ENCODE measurements at places on chromosomes 1 and 21.

- no peak for DNase-seq
- H3K4me1 ChIP-seq = no peaks in the 10 kb centered on the region
- no peak overlapping the region for H3K4me3 ChIP-seq
- no peak overlapping the region for H3K27ac ChIP-seq
- H3K36me3 ChIP-seq = no peaks in the 10 kb centered on the region
- H3K27me3 ChIP-seq = peaks cover 22% of the 10 kb centered on the region
These were observed 103.8 kb downstream of the IER5 start for GRCh38 chr1:181192316-181192715.

DNA sequence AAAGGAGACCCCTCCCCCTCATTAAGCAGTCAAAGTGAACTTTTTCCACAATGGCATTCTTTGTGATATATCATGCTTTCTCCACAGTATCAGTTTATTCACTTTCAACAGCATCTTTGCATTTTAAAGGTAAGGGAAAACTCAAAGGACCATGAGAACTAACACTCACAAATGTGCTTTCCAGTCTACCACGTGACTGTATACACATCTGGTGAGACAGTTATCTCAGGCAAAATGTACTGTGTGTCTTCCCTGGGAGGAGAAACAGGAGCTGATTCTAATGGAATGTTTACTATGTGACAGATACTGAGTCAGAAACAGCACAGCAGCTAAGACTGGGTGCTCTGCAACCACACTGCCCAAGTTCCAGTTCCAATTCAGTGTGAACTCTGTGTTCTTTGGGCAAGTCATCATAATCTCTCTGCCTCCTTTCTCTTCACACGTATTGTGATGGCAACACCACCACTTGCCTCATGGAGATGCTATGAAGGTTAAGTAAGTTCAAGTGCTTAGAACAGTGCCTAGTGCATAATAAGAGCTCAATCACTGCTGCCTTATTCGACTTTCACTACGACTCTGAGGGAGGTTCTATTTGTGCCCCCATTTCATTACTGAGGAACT is 79.0 kb downstream of the SLC45A1 start:
- peaks cover 6% of the 10 kb centered on the region for H3K27me3 ChIP-seq
- H3K36me3 ChIP-seq = peaks cover 24% of the 10 kb centered on the region
- H3K4me1 ChIP-seq = peaks cover 77% of the 10 kb centered on the region
- H3K4me3 ChIP-seq = peak overlapping the region; percentile 85
- peak overlapping the region; percentile 97 for H3K27ac ChIP-seq

DNA sequence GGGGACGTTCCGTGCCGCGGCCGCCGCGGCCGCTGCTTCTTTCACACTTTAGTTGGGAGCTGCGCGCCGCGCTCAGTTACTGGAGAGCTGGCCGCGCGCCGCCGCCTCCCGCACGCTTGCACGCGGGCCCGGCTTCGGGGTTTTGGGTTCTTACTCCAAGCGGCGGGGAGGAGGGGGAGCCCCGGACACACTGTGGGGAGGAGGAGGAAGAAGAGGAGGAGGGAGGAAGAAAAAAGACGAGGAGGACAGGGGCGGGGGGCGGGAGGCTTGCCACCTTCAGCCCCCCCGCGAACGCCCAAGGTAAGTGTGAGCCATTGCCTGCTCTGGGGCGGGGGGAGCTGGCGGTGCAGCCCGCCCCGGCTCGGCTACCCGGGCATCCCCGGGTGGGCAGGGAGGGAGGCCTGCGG is 243 bp downstream of the C1orf21 start:
- H3K4me1 ChIP-seq = peaks cover 33% of the 10 kb centered on the region
- peak overlapping the region; percentile 86 for H3K4me3 ChIP-seq
- no peaks in the 10 kb centered on the region for H3K36me3 ChIP-seq
- peaks cover 7% of the 10 kb centered on the region for H3K27me3 ChIP-seq
- no peak for DNase-seq

DNA sequence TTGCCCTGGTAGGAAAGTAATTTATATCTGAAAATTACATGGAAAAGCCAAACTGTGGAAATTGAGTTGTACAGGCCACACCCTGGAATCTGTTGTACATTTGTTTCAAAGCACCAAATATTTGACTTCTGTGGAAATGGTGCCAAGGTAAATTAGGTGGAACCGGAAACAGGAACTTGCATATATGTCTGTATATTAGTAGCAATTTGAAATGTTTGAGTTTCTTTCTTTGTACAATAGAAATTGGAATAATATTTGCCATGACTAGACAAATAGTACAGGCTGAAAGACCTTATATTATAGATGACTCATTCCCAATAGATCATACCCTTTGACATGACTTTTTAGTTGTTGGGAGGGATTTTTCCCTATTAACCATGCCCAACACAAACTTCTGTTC is 10.5 kb upstream of the TAF1A start:
- peaks cover 5% of the 10 kb centered on the region for H3K4me1 ChIP-seq
- H3K36me3 ChIP-seq = no peaks in the 10 kb centered on the region
- DNase-seq = no peak
- peaks cover 6% of the 10 kb centered on the region for H3K27me3 ChIP-seq
- no peak overlapping the region for H3K27ac ChIP-seq
